ENCODE measurements at places on chromosomes 6 and 20. TPM values are rescaled to one million over a fixed set of nuclear protein-coding genes. Genes with fewer than 3 reads are reported as not detected.
A peak's percentile ranks its signal among the peaks of the same experiment; 100 is the strongest.

DNA sequence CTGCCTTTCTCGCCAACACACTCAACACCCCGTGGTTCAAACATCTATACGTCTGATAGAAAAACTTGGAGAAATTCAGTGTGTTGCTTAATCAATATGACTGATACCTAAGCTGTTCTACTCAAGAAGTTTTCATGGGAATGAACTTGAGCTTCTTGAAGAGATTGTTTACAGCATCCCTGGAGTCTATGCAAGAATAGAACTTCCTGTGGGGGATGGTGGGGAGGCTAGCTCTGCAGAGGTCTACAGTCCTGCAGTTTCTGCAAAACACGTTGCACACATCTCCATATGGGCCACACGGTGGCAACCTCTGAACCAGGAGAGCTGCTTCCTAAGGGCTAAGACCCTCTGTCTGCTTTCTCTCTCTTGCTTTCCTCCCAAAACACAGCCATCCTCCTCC lies 32.7 kb upstream of the FANCE start:
- no peak for DNase-seq

Gene TPBG
- 181 TPM for total RNA-seq

GRCh38 chr6:40037271-40037670 lies 103.0 kb upstream of the MOCS1 start:
- DNase-seq, result peak; percentile 87

Gene EDN3
- total RNA-seq, result 18.0 TPM

- no peak for DNase-seq
Measured at GRCh38 chr20:32626859-32627636, 41.9 kb upstream of the NOL4L start.

- DNase-seq, result no peak
Measured at GRCh38 chr20:16128538-16129106, 444.6 kb downstream of the KIF16B start.

DNA sequence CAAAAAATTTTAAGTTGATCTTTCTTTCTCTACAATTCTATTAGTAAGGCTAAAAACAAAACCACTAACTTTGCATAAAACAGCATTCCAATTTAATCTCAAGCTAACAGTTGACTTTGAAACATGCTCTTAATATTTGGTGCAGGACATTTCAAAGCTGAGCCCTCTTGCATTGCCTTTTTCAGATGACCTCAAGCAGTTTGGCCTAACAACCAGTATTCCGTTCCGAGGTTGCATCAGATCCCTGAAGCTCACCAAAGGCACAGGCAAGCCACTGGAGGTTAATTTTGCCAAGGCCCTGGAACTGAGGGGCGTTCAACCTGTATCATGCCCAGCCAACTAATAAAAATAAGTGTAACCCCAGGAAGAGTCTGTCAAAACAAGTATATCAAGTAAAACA lies 194.0 kb downstream of the ARHGAP18 start:
- no peak for DNase-seq

Gene TMEM244
- total RNA-seq, result not detected

Gene ZNF512B
- 15.4 TPM for total RNA-seq

Gene RNF217
- total RNA-seq, result 20.0 TPM

DNA sequence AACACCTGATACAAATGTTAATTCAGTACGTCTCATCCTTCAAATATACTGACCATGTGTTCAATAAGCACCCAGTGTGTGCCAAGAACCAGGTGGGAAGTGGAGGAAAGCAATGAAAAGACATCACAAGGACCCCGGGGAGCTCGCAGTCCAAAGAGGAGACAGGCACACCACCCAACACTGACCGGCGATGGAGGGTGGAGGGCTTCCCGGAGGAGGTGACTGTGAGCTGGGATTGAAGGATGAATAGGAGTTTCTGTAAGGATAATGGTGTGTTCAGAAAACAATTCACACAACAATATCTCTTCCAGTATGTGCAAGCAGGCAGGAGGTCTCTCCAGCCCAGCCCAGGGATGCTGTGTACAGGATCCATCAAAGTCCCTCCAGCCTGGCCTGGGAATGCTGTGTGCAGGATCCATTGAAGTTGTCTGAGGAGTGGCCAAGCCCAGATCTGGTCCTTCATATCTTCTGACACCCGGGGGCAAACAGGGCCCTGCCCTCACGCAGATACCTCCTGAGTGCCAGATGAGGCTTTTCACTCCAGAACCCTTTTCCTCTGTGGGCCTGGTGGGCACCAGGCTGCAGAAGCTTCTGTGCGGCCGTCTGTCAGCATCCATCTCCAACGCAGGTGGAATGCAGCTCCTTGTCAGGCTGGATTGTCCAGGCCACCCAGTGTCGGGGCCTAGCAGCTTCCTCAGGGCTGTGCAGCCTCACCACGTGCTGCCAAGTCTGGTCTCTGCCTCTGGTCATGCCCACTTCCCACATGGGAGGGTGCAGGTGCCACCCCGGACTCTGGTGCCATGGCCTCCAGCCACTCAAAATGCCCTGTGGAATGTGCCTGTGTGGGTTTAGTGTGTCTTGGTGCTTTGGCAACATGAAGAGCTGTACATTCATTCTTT lies 36.3 kb downstream of the DLL1 start:
- no peak for DNase-seq

DNA sequence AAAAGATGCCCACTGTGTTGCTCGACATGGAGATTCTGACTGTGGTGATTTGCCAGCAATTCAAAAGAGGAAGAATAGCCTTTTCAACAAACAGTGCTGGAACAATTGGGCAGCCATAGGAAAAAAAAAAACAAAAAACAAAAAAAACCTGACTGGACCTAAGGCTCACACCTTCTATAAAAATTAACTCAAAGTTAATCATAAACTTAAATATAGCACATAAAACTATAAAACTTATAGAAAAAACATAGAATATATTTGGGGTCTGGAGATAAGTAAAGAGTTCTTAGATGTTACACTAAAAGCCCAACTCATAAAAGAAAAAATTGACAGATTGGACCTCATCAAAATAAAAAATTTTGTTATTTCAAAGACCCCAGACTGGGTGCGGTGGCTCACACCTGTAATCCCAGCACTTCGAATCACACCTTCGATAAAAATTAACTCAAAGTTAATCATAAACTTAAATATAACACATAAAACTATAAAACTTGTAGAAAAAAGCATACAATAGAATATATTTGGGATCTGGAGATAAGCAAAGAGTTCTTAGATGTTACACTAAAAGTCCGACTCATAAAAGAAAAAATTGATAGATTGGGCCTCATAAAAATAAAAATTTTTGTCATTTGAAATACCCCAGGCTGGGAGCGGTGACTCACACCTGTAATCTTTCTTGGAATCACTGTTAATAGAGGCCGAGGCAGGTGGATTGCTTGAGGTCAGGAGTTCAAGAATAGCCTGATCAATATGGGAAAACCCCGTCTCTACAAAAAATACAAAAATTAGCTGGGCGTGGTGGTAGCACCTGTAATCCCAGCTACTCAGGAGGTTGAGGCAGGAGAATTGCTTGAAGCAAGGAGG lies 115.6 kb upstream of the FAM83B start:
- no peak for DNase-seq

GRCh38 chr20:62274332-62274950 lies 28.4 kb upstream of the ADRM1 start:
- DNase-seq, result no peak

Gene CCN5
- total RNA-seq, result 488 TPM

GRCh38 chr6:18488526-18489270 lies 101.5 kb downstream of the RNF144B start:
- no peak for DNase-seq

DNA sequence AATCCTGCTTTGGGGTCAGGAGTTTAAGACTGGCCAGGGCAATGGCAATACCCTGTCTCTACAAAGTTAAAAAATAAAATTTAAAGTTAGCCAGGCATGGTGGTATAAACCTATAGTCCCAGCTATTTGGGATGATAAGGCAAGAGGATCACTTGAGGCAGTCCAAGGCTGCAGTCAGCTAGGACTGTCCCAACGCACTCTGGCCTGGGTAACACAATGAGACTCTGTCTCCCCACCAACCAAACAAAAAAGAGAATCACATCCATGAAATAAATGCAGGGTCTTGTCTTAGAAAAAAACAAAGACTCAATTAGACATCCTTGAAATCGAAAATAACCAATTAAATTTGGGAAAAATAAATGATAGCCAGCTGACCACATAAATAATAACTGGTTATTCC lies 88.9 kb downstream of the PHIP start:
- no peak for DNase-seq

- DNase-seq, result no peak
Measured at GRCh38 chr20:25251019-25251418, 3.1 kb downstream of the PYGB start.

- DNase-seq, result no peak
Measured at GRCh38 chr6:45001663-45002062, 326.5 kb upstream of the RUNX2 start.

- peak; percentile 89 for DNase-seq
Measured at GRCh38 chr6:41273714-41274113, 12.8 kb downstream of the TREM1 start.

DNA sequence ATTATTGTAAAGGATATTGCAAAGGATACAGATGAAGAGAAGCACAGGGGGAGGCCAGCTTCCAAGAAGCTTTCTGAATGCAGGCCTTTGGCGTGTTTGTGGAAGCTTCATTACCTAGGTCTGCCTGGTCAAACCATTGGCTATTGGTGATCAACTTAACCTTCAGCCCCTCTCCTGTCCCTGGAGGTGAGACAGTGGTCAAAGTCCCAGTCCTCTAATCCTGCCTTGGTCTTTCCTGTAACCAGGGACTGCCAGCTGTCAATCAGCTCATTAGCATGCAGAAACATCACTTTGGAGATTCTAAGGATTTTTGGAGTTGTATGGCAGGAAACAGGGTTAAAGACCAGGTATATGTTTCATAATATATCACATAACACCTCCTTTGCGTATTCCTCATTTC lies 13.0 kb downstream of the RIN2 start:
- DNase-seq, result no peak

GRCh38 chr20:2871111-2871465 lies 2.2 kb upstream of the PTPRA start:
- no peak for DNase-seq

Gene WFDC2
- 2.1 TPM for total RNA-seq

DNA sequence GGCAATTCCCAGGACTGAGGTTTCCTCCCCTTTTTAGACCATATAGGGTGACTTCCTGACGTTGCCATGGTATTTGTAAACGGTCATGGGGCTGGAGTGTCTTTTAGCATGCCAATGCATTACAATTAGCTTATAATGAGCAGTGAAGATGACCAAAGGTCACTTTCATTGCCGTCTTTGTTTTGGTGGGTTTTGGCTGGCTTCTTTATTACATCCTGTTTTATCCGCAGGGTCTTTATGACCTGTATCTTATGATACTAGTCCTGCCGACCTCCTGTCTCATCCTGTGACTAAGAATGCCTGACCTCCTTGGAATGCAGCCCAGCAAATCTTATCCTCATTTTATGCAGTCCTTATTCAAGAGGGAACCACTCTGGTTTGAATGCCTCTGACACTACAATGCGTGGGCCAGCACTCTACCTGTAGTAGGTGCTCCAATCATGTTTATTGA lies 190.1 kb downstream of the KCNQ5 start:
- DNase-seq, result no peak

Gene PDE10A
- total RNA-seq, result 8.8 TPM

- no peak for DNase-seq
Measured at GRCh38 chr6:95408111-95408510, 169.2 kb upstream of the MANEA start.

All from esophagus muscularis mucosa (tissue), 4 donors.